ENCODE measurements at places on chromosomes 16 and 17.

GRCh38 chr16:83887564-83887963 lies 11.4 kb upstream of the MLYCD start:
- no peak for DNase-seq

- DNase-seq, result no peak
Observed at GRCh38 chr16:78307824-78308528, 208.5 kb downstream of the WWOX start.

DNA sequence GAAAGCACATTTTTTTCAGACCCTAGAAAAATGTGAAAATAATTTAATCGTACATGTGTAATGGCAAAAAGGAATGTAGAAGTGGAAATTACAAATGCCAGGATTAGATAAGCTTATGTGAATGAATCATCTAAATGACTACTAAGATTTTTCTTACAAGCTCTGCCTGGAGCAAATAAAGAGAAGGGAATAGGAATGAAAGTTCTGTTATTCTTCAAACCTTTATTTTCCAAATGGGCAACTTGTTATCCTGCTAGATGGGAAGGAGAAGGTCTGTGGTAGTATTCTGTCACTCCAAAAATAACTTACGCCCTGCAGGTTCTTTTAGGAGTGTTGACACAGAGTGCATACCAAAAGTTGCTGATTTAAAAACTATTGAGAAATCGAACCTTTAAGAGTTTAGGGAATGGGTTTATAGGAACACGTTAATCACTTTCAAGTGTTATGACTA lies 9.7 kb downstream of the CTCF start:
- no peak for DNase-seq

GRCh38 chr17:82219753-82220709 lies 7.4 kb upstream of the CCDC57 start:
- no peak for DNase-seq

GRCh38 chr16:69405326-69405725 lies 19.1 kb upstream of the CYB5B start:
- DNase-seq, result no peak

GRCh38 chr17:38579934-38580333 lies 25.8 kb downstream of the SRCIN1 start:
- DNase-seq, result peak; percentile 39

- DNase-seq, result peak; percentile 56
Observed at GRCh38 chr16:68283801-68284598, 19.7 kb downstream of the SLC7A6 start.

DNA sequence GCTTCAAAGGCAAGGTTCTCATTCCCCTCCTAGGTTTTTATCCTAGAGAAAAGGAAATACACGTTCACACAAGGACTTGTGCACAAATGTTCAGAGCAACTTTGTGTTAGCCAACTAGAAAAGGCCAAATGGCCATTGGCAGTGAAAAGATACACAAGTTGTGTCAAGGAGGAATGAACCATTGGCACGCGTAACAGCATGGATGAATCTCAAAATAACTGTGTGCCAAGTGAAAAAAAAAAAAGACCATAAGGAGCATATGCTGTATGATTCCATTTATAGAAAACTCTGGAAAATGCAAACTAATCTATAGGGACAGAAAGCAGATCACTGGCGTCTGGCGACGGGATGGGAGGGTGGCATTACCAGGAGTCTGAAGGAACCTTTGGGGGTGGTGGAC lies 333.8 kb downstream of the SNX29 start:
- no peak for DNase-seq

DNA sequence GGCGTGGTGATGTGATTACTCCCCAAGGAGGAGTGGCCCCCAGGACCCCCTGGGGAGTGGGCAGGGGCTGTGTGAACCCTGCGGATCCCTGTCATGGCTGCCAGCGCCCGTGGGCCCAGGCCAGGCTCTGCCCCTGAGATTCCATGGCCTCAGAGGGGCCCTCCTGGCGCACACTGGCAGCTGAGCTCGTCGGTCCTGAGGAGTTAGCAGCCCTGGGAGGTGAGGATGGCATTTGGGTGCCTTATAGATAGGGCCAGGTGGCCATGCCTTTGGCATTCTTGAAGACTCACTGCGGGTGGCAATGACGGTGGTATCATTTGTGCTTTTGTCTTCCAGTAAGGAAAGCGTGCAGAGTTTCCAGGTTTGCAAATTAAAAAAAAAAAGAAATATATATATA lies 146.8 kb upstream of the GSE1 start:
- DNase-seq, result no peak

DNA sequence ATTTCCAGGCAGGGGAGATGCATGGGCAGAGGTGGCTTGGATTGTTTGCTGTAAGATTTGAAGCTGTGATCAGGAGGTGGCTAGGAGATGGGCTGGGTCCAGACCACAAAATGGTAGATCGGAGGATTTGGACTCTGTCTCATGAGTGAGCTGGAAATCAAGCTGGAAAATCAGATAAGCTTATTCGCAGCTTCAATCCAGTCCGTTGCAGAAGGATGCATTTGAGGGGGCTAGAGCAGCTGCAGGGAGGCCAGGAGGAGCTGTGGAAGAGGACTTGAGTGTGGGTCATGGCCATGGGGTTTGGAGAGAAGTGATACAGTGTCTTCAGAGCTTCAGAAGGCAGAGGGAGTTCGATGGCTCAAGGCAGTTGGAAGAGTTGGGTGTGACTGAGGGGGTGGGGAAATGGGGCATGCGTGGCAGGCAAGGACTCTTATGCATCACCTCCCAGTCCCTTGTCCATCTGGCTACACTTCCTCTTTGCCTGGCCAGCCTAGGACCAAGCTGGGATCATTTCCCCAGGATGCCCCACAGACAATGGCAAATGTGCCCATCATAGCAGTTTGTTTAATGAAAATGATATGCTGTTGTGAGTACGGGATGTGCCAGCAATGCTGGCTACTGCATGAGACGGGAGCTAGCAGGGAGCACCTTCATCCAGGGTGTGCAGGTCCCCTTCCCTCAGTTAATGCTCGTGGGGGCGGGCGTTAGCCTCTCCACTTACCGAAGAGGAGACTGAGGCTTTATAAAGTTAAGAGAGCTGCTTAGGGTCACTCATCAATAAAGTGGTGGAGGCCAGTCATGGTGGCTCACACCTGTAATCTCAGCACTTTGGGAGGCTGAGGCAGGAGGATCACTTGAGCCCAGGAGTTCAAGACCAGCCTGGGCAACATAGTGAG lies 20.6 kb downstream of the QPRT start:
- no peak for DNase-seq

- DNase-seq, result no peak
Observed at GRCh38 chr17:77304051-77304745, 163.4 kb downstream of the SEC14L1 start.

DNA sequence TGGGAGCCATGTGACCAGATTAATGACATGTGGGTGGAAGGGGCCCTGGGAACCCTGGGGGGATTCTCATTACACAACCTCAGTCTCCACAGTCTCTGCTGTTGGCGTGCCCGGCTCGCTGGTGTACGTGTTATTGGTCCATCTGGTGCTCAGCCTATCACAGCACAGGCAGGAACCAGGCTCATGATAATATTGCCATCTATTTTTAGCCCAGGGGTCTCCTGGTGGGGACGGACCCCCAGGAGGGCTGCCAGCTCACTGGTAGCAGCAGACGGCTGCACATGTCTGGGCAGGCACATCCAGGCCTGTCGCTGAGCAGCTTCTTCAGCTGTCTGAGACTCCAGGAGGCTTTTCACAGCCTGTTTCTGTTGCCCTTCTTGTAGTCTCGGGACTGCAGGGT lies 123.8 kb downstream of the RAB11FIP4 start:
- no peak for DNase-seq

Data from NAMALWA (cell line).